Stomach (tissue), 19 donors: ENCODE measurements at places on chromosomes 12 and 14. TPM values are rescaled to one million over a fixed set of nuclear protein-coding genes. Genes with fewer than 3 reads are reported as not detected.

The ZCCHC8 gene
- 21.9 TPM for total RNA-seq

The OR4K13 gene
- total RNA-seq, result not detected

The RAD9B gene
- not detected for total RNA-seq

The KLRC4 gene
- total RNA-seq, result not detected

The CLEC7A gene
- total RNA-seq, result 20.1 TPM
